ENCODE measurements at places on chromosomes 11 and 22.

GRCh38 chr11:116731097-116731761, 41.6 kb downstream of the BUD13 start:
- no peak for DNase-seq

DNA sequence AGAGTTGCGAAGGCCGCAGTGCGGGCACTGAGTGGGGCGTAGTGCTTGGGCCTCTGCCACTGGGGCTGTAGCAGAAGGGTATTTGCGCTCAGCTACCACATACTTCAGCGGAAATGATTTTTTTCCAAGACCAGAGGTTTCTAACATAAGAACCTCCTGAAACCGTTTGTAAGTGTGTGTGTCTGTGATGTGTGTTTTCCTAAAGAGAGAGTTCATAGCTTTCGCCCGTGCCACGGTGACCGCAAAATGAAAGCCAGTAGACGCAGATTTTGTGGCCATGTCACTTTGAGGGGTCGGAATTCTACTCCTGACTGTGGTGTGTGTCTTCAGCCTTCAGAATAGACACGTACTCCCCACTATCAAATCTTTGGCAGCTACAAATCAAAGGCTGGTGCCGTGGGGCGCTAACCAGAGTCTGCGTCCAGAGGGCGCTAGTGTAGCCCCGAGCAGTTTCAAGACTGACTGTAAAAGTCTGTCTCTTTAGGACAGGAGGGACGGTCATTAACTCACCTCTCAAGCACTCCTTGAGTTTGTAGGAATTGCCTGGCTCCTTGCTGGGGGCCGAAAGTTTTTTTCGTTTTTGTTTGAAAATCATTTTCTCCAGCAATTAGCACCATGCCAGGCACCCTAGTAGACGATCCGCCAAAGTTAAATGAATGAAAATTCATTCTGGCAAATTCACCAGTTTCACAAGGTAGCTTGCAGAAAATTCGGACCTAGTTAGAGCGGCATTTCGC, 2.5 kb upstream of the CALCA start:
- DNase-seq, result peak; percentile 57

DNA sequence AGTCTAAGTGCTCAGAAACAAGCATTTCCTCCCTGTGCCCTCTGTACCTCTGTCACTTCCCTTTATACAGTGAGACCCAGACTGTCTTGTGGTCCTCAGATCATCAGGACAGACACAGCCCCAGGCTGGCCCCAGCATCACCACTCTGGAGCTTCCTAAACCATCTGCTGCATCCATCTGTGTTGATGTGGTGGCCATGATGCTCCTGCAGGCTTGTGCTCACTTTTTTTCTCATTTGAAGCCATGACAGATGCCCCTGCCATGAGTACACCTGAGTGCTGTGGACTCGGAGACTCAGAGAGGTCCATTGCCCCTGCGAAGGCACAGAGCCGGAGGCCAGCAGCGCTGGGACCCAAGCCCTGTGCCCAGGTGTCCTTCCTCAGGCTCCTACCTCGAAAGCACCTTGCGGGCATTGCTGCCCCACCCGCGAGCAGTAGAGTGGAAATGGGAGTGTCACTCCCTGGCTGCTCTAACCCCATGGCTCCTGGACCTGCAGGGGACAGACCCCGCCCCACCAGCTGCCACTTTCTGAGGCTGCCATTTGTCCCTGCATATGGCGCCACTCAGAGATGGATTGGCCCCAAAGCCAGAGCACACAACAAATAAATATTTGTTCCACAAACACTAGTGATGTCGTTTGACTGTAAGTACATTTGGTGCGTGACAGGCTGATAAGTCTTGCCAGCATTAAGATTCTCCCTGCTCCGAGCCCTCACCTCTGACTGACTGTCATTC, 593.5 kb downstream of the TBC1D22A start:
- no peak for DNase-seq

DNA sequence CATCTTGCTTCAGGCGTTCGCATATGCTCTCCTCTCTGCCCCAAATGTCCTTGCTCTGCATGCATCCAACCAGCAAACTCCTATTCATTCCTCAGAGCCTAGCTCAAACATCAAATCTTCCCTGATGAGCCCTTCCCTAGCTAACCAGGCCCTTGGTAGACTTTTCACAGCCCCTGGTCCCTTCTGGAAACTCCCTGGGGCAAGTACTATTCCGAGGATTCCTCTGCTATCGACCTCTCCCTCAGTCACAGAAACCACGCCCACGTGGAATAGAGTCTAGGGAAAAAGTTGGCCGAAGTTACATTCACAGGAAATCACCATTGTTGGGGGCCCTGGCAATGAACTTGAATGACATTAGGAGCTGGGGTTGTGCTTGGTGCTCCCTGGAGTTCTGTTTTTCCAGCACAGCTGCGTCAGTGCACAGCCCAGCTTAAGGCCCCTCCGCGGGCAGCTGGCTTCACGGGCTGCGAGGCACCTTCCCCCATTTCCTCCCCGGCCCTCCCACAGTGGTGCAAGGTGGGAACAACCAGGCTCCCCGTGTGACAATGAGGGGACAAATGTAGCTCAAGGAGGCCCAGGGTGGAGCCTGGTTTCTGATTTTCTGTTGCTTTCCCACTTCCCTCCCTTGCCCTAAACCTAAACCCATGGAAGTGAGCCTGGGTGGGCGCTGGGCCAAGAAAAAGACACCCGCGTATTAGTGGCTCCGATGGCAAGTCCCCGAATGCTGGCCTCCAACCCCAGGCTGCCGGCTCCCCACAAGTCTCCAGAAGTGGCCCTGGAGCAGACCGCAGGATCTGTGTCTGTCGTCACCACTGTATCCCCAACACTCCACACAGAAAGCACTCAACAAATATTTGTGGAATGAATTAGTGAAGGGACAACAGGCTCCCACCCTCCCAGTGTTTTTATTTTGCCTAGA, 4.3 kb upstream of the ATP5MGL start:
- DNase-seq, result no peak

DNA sequence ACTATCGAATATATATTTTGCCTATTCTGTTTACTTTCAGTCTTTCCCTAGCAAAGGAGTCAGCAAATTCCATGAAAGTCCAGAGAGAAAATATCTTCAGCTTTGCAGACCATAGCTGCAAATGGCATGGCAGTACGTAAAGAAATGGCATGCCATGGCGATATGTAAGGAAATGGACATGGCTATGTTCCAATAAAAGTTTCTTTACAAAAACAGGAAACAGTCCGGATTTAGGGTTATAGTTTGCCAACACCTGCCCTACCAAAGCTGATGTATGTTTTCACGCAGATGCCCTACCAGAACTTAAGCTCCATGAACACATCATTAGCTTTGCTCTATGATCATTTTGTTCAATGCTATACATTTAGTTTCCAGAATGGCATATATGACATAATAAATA, 19.5 kb downstream of the KIAA0930 start:
- DNase-seq, result no peak

GRCh38 chr11:73334384-73335203, 26.5 kb downstream of the ARHGEF17 start:
- DNase-seq, result no peak

GRCh38 chr11:86251345-86251744, 6.8 kb downstream of the EED start:
- DNase-seq, result no peak

- no peak for DNase-seq
These were observed 73.1 kb downstream of the FAM168A start for GRCh38 chr11:73524774-73525173.

DNA sequence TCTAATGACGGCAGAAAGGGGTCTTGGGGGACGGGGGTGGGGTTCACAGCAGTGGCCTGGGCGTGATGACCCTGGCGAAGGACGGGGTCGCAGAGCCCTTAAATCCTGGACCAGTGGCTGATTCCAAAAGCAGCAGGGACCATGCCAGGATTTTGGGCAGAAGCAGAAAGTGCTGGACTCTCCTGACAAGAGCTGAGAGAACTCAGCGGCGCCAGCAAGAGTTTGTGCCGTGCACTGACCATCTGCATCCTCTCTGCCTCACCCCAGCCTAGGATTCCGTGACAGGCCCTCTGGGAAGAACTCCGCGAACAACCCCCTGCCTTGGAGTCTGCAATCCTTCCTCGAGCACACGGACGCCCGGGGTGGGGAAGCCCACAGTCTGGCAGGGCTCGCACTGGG, 644 bp upstream of the NDUFV1 start:
- DNase-seq, result no peak

GRCh38 chr11:117997406-117997805, 11.2 kb downstream of the IL10RA start:
- no peak for DNase-seq

- no peak for DNase-seq
These were observed 43.5 kb downstream of the APOL3 start for GRCh38 chr22:36117053-36117554.

GRCh38 chr11:102419181-102419580, 33.4 kb downstream of the TMEM123 start:
- DNase-seq, result no peak

DNA sequence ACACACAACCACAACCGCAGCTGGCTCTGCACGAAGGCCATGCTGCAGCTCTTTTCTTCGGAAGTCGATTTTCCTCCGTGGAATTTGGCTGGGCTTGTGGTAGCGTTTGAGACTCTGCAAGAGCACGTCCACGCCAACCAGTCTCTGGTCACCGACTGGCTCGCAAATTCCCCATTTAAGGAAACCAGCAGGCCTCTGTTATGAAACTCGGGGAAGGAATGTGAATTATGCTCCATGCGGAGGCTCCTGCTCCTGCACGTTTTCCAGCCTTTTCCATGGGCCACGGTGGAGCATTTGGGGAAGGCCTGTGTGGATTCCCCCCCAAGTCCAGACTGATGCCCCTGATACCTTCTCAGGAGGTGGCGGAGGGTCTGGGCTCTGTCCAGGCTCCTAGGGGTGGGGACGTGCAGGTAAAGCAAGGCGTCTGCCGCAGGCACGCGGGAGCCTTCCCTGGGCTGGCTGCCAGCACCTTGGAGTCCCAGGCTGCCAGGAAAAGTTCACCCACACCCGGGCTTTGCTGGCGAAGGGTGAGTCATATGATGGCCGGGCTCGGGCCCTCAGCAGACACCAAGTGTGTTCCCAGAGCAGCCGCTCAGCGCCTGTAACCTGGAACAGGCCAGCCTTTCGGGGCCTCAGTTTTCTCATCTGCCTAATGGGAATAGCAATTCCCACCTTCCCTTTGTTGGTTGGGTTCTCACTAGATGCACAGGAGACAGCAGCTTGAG, 41.9 kb downstream of the LRP5 start:
- no peak for DNase-seq

DNA sequence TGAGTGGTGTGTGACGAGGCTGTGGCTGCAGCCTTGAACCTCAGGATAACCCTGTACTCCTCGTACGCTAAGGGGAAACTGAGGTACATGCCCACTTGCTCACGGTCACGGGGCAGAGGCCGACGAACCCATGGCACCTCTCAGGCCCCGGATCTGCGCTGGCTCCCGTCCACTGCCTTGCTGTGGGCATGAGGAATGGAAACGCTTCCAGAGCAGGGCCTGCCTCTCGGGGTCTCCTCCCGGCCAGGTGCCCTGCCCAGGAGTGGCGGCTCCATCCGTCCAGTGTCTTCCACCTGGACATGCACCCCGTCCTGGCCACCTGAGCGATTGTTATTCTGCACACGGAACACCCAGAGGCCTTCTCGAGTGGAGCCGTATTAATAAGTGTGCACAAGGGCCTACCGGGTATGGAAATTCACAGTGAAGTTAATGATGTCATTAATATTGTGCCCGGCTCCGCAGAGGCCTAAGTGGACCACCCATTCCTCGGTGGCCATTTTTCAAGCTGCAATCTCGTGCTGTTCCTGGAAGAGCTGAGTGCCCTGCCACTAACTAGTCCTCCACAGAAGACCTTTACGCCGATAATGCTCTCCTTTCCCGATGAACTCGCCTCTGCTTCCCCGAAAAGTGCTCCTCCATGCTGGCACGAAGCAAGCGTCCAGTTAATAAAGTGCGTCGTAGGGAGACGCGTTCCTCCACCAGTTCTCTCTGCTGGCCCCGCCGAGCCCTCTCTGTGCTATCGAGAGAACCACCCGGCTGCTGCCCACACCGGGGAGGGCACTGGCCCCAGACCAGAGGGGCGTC, 927.9 kb downstream of the BRD1 start:
- DNase-seq, result no peak

Data from CD4-positive, alpha-beta T cell treated with Interleukin-10 for 1 hour (primary cell).